Activated CD8-positive, alpha-beta memory T cell treated with anti-CD3 and anti-CD28 coated beads for 4 hours (primary cell): ENCODE measurements at places on chromosomes 3 and 15.

GRCh38 chr15:83206526-83207008, 1.1 kb downstream of the HDGFL3 start:
- DNase-seq: no peak

- DNase-seq: no peak
Observed at GRCh38 chr15:101393172-101393571, 96.3 kb downstream of the PCSK6 start.

DNA sequence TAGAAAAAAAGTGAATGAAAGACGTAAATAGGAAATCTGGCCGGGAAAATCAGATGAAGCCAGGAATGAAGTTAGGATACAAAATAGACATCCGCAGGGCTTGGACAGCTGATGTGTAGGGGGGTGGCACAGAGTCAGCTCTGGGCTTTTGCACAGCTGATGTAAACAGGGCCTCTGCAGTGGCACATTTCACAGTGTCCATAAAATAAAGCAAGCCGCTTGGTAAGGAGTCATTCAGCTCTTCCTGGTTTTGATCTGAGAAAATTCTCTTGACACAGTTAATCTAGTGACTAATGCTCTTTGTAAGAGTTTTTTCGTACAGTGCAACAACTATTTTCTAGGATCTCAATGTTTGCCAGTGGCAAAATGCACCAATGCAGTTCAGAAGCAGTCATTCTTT, 153.3 kb downstream of the USP13 start:
- DNase-seq: no peak

- no peak for DNase-seq
Observed at GRCh38 chr3:159616234-159616825, 372.3 kb upstream of the IL12A start.

GRCh38 chr15:48105936-48106335, 14.9 kb upstream of the SLC24A5 start:
- DNase-seq: no peak

DNA sequence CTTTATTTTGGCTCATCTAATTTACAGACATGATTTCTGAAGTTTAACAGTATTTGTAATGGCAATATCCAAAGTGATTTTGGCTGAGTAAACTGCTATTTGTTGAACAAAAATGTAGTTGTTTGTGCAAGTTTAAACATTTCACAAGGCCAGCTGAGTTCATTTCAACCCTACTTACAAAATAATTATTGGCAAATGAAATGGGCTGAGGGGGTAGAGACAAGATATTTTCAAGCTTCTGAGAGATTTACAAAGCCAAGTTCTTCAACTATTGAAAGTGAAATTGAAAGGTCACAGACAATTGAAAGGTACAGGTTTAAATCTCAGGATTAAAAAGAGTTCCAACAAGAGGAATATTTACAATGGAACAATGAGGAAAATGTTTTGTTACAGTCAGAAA, 77.1 kb downstream of the DUT start:
- no peak for DNase-seq

DNA sequence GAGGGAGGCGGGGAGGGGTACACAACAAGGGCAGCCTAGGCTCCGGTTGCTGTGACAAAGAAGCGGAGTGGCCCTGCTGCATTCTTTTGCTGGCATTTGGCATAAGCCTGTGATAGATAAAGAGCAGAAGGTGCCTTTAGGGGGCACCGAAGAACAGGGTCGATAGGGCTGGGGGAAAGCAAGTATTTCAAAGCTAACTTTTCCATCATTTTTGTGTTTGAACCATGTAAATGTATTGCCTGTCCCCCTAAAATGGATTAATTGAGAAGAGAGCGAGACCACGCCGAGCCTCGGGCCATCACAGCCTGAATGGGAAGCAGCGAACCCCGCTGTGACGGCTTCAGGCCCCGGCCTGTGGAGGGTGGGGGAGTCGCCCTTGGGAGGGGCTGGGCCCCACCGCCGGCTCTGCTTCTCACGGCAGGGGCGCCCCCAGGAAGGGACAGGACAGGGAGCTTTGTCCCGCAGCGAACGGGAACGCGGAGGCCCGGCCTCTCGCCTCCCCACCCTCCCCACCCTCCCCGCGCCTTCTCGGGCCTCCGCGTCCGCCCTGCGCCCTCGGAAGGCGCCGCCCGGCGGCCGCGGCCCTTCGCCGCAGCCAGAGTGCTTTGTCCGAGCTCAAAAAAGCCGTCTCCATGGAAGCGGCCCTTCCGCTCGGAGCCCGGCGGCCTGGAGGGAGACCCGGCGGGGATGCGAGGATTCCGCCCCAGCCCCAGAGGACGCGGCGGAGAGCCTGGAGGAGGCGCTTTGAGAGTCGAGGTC, 32.4 kb upstream of the ALDH1L1 start:
- DNase-seq: no peak

DNA sequence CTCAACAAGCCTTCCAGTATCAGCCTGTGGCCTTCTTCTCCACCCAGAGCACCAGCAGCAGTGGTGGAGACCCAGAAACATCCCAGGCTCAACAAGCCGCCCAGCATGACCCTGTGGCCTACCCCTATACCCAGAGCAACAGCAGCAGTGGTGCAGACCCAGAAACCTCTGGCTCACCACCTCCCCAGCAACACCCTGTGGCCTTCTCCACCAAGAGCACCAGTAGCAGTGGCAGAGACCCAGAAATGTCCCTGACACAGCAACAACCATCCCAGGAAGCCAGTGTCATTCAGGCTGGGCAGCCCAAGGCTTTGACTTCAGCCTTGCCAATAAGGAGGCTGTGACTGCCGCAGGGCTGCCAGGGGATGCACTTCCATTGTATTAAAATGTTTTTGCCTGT, 16.3 kb upstream of the EMC3 start:
- DNase-seq: no peak

DNA sequence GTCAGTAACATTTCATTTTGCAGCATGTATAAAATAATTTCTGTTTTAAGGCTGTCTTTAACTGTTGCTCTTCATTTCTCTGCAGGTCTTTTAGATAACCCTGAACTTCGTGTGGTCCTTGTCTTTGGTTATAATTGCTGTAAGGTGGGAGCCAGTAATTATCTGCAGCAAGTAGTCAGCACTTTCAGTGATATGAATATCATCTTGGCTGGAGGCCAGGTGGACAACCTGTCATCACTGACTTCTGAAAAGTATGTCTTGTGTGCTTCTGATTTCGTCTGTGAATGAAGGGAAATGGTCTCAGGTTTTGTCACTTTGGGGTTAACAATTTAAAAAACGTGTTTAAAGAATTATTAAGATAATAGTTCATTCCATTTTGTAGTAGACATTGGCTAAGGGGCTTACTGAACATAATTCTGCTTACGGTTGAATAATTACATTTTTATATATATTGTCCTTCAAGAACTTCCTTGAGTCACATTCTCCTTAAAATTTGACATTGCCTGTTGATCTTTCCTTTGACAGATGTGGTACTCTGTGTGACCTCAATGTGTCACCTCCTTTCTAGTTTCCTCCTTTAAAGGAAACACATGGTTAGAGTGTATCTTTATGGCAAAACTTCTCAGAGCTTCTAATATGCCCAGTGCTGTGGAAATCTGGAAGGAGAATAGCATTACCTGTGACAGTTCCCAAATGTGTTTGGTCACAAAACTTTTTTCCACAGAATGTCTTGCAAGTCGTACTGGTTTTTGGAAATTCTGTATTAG, 26.3 kb downstream of the FBXO22 start:
- no peak for DNase-seq
